ENCODE measurements at places on chromosomes 5 and 9. TPM values are rescaled to one million over a fixed set of nuclear protein-coding genes. Genes with fewer than 3 reads are reported as not detected.

INSL6 gene
- total RNA-seq: not detected

DNA sequence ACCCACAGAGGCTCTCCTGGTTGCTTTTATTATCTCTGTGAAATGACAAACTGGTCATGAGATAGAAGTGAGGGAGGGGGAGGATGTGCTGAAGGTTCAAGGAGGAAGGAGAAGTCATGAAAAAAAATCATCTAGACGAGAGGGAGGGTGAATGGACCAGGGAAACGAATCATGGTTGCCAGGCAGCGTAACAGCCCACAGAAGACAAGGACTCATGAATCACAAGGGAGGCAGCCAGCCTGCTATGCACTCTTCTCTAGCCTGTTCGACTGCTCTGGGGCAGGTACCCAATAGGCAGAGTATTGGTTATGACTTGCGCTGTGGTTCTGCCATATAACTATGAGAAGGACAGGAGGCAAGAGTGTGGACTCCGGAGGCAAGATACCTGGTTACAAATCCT lies 475.2 kb downstream of the CDK5RAP2 start:
- no peak for DNase-seq

DNA sequence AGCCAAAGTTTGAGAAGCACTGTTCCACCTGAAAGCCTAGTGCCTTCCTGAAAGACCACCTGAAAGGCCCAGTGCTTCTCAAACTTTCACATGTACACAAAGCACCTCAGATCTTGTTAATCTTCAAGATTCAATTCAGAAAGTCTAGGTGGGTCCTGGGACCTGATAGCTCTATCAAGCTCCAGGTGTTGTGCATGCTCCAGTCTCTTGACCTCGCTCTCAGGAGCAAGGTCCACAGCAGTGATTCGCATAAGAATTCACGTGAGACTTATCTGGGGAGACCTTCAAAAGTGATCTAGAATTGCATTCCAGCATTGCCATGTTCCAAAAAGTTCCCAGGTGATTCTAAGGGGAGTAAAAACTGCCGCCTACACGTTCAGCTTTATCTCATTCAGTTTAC lies 102.1 kb downstream of the PIK3R1 start:
- no peak for DNase-seq

DNA sequence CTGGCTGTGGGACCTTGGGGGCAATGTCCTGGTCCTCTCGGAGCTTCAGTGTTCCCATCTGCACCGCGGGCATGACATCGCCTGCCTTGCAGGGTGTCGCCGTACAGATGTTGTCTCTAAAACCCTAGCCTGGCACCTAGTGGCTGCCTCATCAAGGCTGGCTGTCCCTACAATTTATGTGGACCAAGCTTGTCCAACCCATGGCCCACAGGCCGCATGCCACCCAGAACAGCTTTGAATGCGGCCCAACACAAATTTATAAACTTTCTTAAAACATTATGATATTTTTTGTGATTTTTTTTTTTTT lies 18.3 kb upstream of the ASS1 start:
- no peak for DNase-seq

DNA sequence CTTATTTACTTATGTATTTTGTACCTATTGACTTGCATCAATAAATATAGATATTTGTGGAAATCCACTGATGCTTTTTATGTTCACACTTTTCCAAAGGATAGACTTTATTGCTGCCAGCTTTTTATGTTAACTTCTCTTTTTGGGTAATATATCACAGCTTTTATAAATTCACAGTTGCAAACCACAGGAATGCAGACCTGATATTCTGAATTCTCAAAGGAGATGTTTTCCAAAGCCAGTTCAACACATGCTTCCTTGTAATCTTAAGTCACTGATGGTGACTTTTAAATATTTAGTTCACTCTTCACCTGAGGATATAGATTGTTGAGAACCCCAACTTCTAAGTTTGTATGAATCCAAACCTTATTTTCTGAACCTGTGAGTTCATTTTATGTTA lies 223.4 kb upstream of the PRR16 start:
- no peak for DNase-seq

GRCh38 chr9:98627296-98627695 lies 81.4 kb downstream of the GABBR2 start:
- no peak for DNase-seq

LIFR gene
- total RNA-seq: 80.1 TPM

DNA sequence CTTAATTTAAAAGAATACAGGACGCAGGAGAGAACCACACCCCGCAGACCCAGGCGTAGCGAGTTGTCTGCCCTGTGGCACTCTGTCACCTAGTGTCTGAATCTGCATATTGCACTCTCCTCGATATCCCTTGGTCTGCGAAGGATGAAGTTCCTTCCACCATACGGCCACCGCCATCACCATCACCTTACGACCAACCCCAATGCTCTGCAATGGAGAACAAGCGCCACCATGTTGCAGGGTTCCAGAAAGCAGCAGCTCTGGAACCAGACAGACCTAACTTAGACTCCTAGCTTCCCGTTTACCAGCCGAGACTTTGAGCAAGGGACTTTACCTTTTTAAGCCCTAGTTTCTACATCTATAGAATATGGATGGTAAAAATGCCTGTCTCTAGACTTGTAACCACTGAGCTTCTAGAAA lies 77.4 kb upstream of the DMRT1 start:
- DNase-seq: peak; percentile 72

SLCO4C1 gene
- 1.6 TPM for total RNA-seq

DNA sequence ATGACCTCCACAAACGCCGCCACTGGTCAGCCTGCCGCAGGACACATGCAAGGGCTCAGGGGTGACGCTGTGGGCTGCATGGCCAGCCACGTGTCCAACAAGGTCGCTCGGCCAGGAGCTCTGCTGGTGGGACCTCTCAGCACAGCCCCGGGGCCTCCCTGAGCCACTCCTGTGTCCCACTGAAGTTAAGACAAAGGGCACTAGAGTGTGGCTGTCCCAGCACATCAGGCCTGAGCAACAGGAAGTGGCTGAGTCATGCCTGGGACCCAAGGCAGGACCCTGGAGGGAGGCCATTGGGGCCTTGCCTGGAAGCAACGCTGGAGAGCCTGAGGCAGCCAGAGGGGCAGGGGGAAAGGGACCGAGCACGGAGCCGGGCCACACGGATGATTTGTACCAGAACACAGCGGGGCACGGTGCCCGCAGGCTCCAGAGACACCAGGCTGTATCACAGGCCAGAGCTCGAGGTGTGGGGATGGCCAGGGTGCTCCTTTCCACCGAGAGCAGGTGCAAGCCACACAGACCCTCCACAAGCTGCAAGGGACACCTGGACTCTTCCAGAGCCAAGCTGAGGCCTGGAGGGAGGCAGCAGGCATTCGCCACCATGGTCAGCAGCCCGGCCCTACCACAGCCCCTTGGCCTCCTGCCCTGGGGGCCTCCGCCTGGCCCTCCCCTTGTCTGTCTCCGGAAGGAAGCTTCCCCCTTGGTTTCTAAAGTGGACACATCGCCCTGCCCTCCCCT lies 6.5 kb upstream of the TMEM210 start:
- DNase-seq: no peak

DNA sequence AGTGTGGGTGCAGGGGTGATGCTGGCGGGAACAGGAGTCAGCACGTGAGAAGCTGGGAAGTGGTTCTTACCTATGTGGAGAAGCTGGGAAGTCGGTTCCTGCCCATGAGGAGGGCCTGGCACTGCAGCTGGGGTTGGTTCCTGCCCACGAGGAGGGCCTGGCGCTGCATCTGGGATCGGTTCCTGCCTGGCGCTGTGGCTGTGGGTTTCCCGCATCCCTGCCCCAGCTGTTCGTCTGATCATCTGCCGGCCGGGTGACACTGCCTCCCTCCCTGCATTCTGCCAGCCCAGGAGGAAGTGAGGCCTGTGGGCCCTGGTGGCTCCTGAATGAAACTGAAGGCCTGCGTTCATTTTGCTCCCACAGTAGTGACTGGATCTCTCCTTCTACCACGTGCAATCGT lies 5.1 kb downstream of the OBP2A start:
- no peak for DNase-seq

DNA sequence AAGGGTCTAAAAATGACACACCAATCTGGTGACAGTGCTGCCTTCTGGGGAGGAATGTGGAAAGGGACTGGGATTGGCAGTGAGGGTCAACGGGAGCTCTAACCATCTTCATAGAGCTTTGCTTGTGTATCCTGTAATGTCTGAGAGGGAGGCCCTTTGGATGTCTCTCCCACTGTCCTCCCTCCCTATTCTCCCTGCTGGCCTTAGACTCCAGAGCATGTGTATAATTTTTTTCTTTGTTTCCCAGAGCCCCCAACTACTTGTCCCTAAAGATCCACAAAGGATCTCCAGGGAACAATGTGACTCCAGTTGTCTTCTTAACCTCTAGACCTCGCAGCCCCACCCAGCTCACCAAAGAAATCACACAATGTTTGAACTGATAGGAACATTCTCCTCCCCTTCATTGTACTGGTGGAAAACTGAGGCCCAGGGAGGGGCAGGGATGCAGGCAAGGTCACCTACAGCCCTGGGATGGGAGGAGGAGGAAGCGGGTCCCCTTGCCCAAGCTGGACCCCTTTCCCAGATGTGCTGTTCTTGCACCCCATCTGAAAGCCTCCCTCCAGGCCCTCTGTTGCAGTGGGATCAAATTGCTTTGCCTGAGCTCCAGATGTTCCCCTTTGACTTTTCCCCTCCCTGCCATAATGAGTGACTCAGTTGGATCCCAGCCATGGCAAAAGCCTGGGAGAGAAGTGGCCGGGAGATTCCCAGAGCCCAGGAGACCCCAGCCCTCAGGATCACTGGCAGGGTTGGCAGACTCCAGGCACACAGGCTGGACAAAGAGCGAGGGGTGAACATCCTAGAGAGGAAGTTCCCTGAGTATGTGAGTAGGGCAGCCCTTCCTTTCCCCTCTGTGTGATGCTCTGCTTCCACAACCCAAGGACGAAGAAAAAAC lies 21.8 kb downstream of the SPARC start:
- no peak for DNase-seq

DNA sequence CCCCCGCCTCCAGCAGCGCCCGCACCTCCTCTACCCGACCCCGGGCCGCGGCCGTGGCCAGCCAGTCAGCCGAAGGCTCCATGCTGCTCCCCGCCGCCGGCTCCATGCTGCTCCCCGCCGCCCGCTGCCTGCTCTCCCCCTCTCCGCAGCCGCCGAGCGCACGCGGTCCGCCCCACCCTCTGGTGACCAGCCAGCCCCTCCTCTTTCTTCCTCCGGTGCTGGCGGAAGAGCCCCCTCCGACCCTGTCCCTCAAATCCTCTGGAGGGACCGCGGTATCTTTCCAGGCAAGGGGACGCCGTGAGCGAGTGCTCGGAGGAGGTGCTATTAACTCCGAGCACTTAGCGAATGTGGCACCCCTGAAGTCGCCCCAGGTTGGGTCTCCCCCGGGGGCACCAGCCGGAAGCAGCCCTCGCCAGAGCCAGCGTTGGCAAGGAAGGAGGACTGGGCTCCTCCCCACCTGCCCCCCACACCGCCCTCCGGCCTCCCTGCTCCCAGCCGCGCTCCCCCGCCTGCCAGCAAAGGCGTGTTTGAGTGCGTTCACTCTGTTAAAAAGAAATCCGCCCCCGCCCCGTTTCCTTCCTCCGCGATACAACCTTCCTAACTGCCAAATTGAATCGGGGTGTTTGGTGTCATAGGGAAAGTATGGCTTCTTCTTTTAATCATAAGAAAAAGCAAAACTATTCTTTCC lies 19.3 kb downstream of the CDKN2A start:
- peak; percentile 27 for DNase-seq

- DNase-seq: no peak
Measured at GRCh38 chr9:120698766-120699165, 15.5 kb downstream of the MEGF9 start.

GRCh38 chr9:104319685-104320084 lies 184.4 kb upstream of the OR13F1 start:
- no peak for DNase-seq

DNA sequence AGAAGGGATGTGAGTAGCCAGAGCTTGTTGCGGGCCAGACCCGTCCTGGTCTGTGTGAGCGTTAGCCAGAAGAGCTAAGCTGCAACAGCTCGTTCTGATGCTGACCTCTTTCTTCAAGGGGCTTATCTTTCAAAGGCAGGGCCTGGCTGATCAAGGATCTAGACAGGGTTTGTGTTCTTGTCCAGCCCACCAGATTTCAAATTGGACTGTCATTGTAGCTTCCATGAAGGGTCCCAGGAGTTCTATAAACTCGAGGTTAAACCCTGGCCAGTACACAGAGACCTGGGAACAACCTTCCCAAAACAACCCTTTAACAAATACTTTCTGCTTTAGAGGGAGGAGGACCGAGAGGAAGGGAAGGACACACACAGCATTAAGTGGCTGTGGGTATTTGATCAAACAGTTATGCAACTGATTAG lies 153.0 kb upstream of the TUT7 start:
- DNase-seq: no peak

GRCh38 chr9:27043176-27043575 lies 37.7 kb upstream of the LRRC19 start:
- no peak for DNase-seq

DNA sequence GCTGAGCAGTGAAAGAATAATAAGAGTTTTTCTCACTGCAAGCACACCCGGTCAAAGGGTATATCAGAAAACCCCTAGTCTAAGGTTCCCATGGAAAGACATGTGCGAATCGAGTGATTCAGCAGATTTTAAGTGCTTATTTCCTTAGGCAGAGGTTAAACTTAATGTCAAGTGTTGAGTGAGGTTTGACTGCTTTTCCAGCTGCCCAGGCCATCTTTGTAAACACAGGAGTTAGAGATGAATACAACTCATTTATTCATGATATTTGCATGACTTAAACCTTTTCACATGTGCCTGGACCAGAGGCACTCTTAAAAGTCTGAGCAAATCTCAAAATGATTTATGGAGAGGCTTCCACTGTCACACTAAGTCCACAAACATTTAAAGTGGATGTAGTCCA lies 137.8 kb upstream of the RGMB start:
- no peak for DNase-seq

- no peak for DNase-seq
Measured at GRCh38 chr5:142006363-142007236, 6.2 kb downstream of the GNPDA1 start.

- no peak for DNase-seq
Measured at GRCh38 chr5:107218457-107219193, 452.1 kb downstream of the EFNA5 start.

ITGA1 gene
- total RNA-seq: 11.2 TPM

- no peak for DNase-seq
Measured at GRCh38 chr5:8033261-8033660, 164.3 kb downstream of the MTRR start.

CCNO gene
- total RNA-seq: 10.5 TPM

DNA sequence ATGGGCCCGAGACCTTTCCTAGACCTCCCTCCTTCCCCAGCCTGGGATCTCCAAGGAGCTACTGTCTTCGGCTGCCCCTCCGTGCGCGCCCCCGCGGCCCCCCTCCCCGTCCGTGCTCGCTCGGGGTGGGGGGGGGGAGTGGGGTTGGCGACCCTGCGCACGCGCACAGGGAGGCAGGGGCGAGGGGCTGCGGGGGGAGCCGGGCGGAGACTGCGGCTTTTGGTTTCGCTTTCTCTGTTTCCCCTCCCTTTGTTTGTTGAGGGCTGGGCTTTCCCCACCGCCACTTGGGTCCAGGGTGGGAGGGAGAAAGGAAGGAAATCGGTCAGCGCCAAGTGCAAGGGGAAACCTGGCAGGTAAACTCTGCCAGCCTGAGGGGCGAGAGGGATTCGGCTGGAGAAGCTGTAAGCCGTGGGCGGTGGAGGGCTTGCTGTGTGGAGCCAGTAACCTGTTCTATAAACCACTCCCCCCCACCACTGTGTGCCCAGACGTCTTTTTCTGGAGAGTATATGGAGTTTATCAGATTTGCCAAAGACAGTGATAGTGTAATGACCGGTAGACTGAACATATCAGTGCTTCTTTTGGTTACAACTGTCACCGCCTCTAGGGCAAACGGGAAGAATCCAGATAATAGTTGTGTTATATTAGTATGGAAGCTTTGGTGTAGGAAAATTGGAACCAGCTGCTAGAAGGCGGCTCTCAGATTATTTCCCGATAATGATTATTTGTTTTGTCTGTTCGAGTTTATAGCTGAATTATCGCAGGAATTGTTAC lies 684 bp downstream of the DNAJA1 start:
- DNase-seq: peak; percentile 72

- DNase-seq: no peak
Measured at GRCh38 chr5:135830876-135831275, 3.6 kb upstream of the SLC25A48 start.

Data from body of pancreas (tissue), 4 donors.